ENCODE measurements at places on chromosomes 5 and 9.
A peak's percentile ranks its signal among the peaks of the same experiment; 100 is the strongest.

- no peak for DNase-seq
Observed at GRCh38 chr5:39249564-39250274, 30.4 kb upstream of the FYB1 start.

GRCh38 chr5:63127054-63127453 lies 548.4 kb downstream of the LRRC70 start:
- DNase-seq: no peak

DNA sequence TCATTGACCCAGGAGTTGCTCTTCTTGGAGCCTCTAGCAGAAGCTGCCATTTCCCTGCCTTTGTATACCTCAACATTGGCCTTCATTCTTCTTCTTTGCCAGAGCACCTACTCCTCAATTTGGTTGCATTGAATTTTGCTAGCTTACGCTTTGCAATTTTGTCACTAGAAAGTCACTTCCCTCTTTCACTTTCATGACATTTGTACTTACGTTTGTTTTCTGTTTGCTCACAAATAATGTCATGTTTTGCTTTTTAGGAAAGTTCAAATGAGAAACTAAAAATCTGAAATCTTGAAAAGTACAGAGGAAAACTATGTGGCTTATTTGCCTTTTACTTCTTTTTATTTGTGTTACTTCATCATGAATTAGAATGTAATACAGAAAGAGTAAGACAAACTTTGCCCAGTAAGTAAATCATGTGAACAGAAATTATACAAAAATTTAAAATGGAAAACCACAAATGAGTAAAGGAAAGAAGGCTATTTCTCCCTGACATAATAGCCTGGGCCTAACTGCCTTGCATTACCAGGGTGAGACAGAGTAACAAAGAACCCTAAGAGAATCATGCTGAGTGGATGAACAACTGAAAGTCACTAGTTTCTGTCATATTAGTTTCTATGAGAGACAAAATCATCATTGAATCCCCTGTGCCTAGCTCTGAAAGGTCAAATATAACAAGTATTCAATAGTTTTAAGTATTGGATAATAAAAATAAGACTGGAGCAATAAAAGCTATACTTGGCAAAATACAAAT lies 7.4 kb upstream of the IFNA1 start:
- no peak for DNase-seq

- DNase-seq: peak; percentile 54
Observed at GRCh38 chr9:34992376-34992951, 2.9 kb downstream of the DNAJB5 start.

- DNase-seq: no peak
Observed at GRCh38 chr5:42940853-42941252, 99.3 kb downstream of the ANXA2R start.

- DNase-seq: no peak
Observed at GRCh38 chr5:72584466-72584865, 77.3 kb upstream of the ZNF366 start.

DNA sequence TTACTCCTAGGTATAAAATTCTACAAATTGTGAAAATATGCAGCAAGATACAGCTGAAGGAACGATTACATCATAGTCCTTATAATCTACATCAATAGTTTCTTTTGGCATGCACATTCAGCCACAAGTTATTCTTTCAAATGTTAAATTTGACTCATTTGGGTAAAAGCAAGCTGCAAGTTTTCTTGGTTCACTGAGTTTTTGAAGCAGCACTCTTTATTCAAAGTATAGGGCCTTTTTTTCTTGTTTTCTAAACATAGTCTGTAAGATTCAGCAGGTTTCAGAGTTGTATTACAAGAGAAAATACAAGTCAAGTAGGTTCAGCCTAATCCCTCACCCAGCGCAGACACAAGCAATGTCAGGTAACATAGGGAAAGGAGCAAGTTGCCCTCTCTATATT lies 981.5 kb downstream of the PTPRD start:
- no peak for DNase-seq

DNA sequence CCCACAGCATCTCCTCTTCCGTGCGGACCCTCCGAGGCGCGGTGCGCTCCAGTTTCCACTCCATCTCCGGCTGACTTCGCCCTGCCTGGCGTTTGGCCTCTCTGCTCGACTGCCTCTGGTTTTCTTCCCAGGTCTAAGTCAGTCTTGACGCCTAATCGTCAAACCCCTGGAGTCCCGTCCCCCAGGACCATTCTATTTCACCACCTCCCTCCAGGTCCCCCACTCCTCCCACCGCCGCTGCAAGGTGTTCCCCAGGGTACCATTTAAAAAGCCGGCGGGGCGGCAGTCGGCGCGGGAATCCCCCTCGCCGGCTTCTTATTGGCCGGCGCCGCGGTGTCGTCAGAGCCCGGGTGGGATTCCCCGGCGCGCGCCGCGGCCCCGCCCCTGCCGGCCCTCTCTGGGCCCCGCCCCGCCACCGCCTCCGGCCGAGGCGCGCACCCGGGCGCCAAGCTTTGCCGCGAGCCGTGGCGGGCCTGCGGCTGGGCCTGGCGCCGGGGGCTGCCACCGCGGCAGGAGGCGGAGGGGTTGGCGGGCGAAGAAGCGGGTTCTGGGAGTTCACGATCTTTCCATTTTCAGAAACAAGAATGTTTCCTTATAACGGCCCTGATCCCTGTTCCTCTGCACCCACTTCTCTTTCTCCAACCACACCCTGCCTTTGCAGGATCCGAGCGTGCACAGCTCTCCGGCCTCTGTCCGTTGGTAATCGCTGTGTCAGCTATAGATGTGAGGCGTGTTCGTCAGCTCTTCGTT lies at the start of gene CDC20B:
TSS of gene CDC20B (minus strand) at position 241 of the 750 bp plus-strand sequence. CDS start at position 64, 177 bp downstream.
- peak; percentile 81 for DNase-seq

DNA sequence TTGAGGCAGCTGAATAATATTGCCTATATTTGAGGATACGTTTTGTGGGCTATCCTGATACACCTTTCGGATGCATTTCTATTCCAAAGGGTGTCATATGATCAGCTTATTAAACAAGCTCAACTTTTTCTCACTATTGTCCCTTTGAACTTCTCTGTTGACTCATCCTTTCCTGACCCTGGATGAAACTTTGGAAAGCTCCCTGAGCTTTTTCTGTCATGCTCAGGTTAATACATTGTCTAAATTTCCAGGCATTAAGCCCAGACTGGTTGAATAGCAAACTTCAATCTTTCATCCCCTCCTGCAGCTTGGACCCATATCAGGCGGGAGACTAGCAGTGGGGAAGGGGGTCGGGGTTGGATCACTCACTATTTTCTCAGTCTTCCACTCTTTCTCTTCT lies 104.9 kb upstream of the PTPN3 start:
- DNase-seq: no peak

DNA sequence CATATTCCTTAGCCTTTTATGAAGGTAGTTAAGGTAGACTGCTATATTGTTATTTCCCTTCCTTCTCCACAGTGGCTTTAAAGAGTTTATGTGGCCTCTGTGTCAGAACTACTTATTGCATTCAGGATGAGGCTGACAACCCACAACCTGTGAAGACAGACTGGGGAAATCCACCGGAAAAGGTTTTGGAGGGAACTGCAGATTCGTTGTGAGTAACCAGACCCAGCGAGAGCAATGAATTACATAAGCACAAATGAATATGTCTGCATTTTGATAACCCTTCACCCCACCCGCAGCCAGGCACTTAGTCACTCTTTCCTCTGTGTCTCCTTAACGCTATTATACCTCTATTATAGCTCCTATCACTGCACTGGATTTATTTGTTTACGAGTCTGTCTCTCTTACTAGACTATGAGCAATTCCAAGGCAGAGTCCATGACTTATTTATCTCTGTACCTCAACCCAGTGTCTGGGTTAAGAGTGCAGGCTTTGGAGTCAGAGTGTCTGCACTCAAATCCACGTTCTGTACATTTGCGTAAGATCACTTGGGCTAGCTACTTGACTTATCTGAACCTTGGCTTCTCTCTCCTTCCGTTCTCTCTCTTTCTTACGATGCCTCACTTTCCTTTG lies 19.2 kb downstream of the KCTD16 start:
- DNase-seq: no peak

GRCh38 chr5:160959804-160960203 lies 107.8 kb upstream of the ATP10B start:
- DNase-seq: no peak

- no peak for DNase-seq
Observed at GRCh38 chr5:449151-449550, 6.2 kb downstream of the EXOC3 start.

GRCh38 chr9:35561468-35562261 lies 43.4 kb upstream of the TESK1 start:
- DNase-seq: no peak

DNA sequence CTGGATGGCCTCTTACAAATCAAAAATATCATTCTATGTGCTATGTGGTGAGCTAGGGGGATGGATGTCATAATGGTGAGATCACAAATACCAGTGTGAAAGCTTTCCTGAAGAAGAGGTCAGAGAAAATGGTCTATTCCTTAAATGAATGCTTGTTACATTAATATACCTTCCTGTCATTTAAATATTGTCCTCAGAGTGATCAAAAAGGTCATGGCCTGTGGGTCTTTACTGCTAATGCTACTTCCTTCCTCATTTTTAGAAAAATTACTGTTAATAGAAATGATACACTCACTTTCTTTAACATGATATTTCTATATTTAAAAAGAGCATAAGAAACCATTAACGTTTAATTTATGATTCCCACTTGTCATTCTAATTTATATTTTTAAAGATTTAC lies 9.7 kb downstream of the OMD start:
- DNase-seq: no peak

GRCh38 chr9:89866701-89867100 lies 261.9 kb downstream of the GADD45G start:
- no peak for DNase-seq

GRCh38 chr5:145867806-145868205 lies 5.0 kb downstream of the GRXCR2 start:
- DNase-seq: no peak

DNA sequence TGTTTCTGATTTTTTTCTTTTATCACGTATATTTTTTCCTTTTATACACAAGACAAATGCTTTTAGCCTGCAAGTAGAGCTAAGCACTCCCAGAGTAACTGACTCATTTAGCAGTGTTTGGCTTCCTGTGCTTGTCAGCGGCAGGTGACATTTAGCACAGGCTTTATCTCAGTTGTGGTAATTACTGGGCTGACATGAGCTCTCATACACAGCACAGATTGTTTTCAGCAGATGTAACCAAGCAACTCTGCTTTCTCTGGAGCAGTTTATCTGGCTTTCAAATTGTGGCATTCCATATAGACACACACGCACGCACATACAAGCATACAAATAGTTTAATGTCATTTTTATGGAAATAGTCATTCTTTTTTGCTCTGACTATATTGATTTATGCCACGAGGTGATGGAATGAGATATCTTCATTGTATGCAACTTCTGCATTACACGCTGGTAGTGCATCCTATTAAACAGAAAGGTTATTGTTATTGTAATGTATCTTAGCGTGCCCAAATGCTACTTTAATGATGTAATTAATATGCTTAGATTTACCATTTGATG lies 379.0 kb upstream of the GRAMD2B start:
- DNase-seq: peak; percentile 47

DNA sequence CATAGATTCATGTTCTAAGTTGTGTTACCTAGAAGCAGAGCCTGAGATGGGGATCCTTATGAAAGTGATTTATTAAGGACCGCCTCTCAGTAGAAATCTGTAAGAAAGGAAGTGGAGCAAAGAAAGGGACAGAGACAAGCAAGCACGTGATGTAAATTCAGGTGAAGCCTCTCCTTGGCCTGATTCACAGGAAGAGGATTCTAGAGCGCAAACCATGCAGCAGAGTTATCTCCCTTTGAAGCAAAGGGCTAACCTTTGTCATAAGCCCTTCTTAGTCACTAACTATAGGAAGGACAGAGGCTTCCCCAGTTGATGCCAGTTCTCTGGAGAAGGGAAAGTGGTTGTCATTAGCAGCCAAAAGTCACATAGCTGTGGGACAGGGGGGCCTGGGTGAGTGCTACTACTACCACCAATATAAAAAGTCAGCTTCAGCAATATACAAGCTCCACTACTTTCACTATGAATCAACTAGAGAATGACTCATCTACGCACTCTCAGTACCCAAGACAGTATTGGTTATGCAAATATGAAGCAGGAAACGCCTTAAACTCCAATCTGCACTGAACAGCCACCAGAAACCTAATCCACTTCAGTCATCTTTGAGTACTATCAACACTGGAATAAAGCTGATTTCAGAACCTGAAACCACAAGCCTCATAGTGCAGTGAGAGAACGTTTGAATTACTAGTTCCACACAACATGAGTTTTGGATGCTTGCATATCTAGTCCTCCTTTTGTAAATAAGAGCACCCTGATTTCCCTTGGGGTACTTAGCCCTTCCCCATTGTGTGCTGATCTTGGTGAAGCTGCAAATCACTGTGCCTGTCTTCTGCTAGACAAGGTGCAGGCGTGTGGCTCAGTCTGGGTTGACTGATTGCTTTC lies 162.7 kb downstream of the ZNF608 start:
- peak; percentile 58 for DNase-seq

DNA sequence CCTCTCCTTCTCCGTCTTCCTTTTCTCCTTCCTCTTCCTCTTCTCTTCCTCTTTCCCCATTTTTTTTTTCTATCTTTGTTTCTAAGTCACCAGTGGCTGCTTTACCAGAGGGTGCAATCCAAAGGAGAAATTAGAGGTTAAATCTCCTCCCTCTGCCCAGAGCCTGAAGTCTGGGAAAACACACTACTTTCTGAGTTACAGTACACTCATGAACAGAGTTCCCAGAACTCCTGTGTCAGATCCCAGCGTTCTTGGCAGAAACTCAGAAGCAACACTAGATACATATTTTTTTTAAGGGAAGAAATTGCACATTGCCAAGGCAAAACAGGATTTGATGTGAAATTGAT lies 189.0 kb downstream of the SNCAIP start:
- no peak for DNase-seq

DNA sequence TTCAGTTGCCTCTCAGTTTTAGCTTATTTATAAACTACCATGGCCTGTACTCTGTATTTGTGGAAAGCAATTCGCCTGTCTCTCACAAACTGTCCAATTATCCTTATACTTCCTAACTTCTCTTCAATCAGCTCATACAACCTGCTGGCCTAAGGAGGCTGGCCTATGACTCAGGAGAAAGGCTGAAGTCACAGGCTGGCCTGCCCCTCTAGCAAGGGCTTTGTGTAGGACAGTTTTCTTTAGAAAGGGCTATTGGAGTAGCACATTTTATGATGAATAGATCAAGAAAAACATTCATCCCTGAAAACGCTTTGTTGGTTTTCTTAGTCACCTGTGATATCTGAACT lies 988.7 kb upstream of the ARRDC3 start:
- no peak for DNase-seq

DNA sequence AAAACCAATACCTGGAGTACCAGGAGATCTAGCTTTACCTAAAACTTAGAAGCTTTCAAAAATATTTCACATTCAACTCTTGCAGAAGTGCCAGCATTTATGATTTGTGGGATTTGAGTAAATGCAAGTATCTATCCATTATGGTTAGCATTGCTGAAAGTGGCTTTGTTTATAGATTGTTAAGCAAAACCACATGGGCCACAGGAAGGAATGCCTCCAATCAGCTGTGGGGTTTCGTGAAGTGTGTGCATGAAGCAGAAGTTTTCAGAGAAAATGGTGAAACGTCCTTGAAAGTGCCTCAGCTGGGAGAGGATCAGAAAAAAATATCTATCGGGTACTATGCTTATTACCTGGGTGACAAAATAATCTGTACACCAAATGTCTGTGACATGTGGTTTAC lies 4.2 kb downstream of the LECT2 start:
- DNase-seq: no peak

- DNase-seq: no peak
Observed at GRCh38 chr5:27474047-27474309, 435.6 kb upstream of the CDH9 start.

GRCh38 chr5:60436518-60436917 lies 263.4 kb downstream of the DEPDC1B start:
- no peak for DNase-seq

GRCh38 chr9:20382460-20383071 lies 239.7 kb downstream of the MLLT3 start:
- DNase-seq: no peak

All from HTR-8/SVneo (cell line).